ENCODE measurements at places on chromosomes 2 and 18. TPM values are rescaled to one million over a fixed set of nuclear protein-coding genes. Genes with fewer than 3 reads are reported as not detected.

DYNAP gene
- not detected for total RNA-seq

LONRF2 gene
- total RNA-seq = not detected

LIPG gene
- total RNA-seq = 3.0 TPM

SCN1A gene
- total RNA-seq = not detected

KIF1A gene
- 0.05 TPM for total RNA-seq

CXCR4 gene
- not detected for total RNA-seq

AOX1 gene
- 5.9 TPM for total RNA-seq

GAREM1 gene
- total RNA-seq = 7.7 TPM

MAP3K19 gene
- total RNA-seq = not detected

SCYGR4 gene
- not detected for total RNA-seq

REEP1 gene
- total RNA-seq = 90.1 TPM

QPCT gene
- total RNA-seq = 0.24 TPM

GBX2 gene
- 0.26 TPM for total RNA-seq

ANKRD23 gene
- 4.3 TPM for total RNA-seq

CHRNA1 gene
- 1,867 TPM for total RNA-seq

PRSS56 gene
- 2.5 TPM for total RNA-seq

ANKRD29 gene
- 0.83 TPM for total RNA-seq

LYPD1 gene
- not detected for total RNA-seq

CNTNAP5 gene
- not detected for total RNA-seq

NPAS2 gene
- total RNA-seq = 10.2 TPM

CCDC85A gene
- 2.1 TPM for total RNA-seq

EVA1A gene
- 3.2 TPM for total RNA-seq

LAMA1 gene
- total RNA-seq = 0.62 TPM

STEAP3 gene
- total RNA-seq = 60.7 TPM

DNAH6 gene
- not detected for total RNA-seq

NOL4 gene
- not detected for total RNA-seq
